ENCODE measurements at places on chromosomes 4 and X.

DNA sequence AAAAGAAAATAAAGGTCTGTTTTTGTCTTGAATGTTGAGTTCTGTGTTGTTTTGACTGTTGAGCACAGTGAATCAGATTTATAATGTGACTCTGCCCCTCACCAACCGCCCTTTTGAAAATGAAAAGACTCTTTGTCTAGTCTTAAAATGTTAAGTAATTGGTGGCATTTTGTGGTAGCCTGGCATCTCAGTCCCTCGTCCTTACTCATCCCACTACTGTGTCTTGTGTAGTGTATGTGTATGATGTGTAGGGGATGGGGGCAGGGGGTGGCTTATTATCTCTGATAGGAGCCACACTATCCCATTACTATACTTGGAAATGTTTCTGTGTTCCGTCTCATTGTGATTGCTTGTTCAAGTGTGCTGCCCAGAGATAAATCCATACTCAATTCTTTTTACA, 12.2 kb downstream of the KLHL34 start:
- DNase-seq = no peak

DNA sequence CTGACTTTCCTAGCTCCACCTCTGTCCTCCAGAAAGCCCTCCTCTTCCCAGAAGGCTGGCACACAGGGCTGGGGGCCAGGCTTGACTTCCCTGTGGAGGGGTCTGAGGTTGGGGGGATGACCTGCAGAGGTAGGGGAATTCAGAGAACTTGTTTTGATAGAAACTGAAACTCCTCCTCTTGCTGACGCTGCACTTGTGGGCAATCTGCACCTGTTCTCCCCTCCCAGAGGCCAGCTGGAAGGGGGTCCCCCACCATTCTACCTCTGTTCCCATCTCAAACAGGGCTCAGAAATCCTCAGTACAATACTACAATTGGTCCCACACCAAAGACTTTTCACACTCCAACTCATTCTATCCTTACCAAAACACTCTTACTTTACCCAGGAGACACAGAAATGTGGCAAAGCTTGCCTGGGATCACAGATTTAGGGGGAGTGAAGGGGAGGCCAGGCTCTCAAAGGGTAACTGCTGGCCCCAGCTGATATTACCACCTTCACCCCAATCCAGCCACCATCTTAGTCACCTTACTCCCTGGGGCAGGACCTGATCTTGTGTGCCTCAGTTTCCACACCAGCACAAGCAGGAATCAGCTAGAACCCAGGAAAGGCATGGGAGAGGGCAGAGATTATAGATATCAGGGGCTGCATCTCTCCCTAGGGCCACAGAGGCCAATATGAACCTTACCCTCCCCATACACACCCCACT, 18.5 kb downstream of the OTUD5 start:
- no peak for DNase-seq

DNA sequence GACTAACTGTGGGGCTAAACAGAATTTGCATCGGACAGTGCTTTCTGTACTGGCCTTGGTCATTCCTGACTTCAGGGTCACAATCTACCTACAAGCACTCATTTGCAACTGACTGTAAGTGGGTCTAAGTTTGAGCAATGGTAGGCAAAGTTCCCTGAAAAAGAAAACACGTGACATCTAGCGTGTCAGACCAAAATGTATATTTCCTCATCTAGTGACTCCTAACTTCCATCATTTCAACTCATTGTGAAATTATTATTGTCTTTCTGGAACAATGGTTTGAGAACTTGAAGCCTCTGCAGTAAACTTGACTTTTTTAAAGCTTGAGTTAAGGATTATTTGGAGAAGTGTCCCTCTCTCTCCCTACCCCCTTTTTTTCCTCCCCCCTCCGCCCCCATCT, 113.6 kb downstream of the MID1 start:
- no peak for DNase-seq

- DNase-seq = no peak
Measured at GRCh38 chrX:15017491-15017890, 144.3 kb downstream of the MOSPD2 start.

- no peak for DNase-seq
Measured at GRCh38 chrX:30027636-30028035, 187.7 kb upstream of the MAGEB2 start.

DNA sequence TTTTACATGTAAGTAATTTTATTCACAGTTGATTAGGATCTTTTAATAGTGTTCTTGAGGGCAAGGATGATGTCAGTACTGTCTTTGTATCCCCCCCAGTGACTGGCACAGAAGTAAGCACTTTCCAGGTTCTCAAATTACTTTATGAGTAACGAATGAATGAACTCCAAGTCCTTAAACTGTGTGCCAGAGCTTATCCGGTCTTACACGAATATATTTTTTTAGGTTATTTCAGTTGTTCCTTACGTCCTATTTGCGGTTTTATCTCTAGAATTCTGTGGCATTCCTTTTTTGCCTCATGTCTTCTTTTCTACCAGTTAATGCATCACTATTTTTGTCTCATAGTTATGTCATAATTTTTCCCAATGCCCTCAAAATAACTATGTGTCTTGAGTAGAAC, 106.9 kb upstream of the MID1IP1 start:
- DNase-seq = no peak

DNA sequence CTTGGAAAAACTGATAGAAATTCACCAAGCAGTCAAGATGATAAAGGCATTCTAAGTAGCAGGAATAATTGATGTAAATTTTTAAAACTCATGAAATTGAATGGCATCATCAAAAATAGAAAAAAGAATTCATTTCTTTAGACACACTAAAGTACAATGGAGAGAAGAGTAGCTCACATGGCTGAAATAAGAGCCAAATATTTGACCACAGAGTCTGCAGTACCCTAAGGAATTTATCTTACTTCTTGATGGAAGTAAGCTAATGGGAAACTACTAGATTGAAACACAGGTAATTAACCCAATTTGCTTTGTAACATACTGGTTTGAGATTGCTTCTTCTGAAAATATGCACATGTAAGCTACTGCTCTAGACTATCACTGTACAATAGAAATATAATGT, 70.8 kb upstream of the GPM6A start:
- DNase-seq = no peak

GRCh38 chr4:98969878-98970785, 25.4 kb upstream of the METAP1 start:
- no peak for DNase-seq

DNA sequence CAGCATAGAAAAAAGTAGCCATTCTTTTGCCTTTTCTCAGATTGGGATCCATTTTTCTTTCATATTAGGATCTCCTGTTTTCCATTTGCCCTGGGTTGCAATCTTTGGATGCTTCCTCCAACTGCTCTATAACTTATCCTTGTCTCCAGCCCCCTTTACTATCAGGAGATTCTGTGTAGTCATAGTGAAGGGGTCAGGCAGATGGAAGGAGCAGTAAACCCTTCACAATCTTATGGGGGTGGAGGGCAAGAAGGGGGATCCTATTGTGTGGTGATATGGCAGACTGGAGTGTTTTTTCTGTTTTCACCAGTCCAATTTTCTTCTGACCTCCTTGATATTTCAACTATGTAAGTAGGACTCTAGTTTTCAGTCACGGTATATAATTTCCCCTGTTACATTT, 1.7 kb upstream of the SMIM9 start:
- DNase-seq = no peak

DNA sequence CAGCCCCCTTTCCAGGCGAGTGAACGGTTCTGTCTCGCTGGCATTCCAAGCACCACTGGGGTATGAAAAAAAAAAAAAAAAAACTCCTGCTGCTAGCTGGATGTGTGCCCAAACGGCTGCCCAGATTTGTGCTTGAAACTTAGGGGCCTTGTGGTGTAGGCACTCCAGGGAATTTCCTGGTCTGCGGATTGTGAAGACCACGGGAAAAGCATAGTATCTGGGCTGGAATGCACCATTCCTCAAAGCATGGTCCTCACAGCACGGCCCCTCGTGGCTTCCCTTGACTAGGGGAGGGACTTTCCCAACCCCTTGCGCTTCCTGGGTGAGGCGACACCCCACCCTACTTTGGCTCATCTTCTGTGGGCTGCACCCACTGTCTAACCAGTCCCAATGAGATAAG, 516.8 kb upstream of the FAM241A start:
- DNase-seq = no peak

- no peak for DNase-seq
Measured at GRCh38 chr4:159823743-159824142, 720.9 kb downstream of the RAPGEF2 start.

DNA sequence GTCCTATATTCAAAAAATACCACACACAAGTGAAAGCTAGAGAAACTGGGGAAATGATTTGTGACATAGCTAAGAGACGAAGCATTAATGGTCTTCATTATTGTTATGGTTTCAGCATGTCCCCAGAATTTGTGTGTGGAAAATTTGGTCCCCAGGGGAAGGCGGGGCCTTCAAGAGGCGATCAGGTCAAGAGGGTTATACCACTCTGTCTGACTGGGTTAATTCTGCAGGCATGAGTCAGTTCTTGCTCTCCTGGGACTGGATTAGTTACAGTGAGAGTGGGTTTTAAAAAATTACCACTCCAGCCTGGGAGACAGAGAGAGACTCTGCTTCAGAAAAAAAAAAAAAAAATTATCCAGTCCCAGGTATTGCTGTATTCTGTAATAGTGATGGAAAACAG, 2.1 kb upstream of the MTNR1A start:
- peak; percentile 60 for DNase-seq

DNA sequence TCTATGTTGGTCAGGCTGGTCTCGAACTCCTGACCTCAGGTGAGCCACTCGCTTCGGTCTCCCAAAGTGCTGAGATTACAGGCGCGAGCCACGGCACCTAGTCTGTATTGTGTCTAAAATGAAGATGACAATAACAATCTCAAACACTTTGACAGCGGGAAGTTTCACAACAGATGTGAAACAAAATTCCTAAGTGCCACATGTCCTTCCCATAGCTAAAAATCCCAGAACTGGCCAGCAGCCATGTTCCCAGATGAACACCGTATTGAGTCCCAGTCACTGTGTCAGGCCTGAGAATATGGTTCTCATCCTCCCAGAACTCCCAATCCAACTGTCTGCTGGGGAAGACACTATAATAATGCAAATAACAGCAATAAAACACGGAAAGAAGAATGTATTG, 16.4 kb upstream of the KLHL8 start:
- DNase-seq = no peak

GRCh38 chr4:176193126-176193525, 2.3 kb downstream of the SPATA4 start:
- DNase-seq = peak; percentile 3

Measured in AG08395 (cell line).